ENCODE measurements at places on chromosomes 6 and 20.

GRCh38 chr6:130105996-130106704, 87.8 kb downstream of the L3MBTL3 start:
- H3K36me3 ChIP-seq: no peaks in the 10 kb centered on the region
- no peak overlapping the region for H3K27ac ChIP-seq
- H3K4me1 ChIP-seq: no peaks in the 10 kb centered on the region
- no peaks in the 10 kb centered on the region for H3K27me3 ChIP-seq
- no peak overlapping the region for H3K4me3 ChIP-seq

- no peak overlapping the region for H3K27ac ChIP-seq
- no peak overlapping the region for H3K4me3 ChIP-seq
- DNase-seq: no peak
- H3K27me3 ChIP-seq: no peaks in the 10 kb centered on the region
Observed at GRCh38 chr6:120700001-120700400, 634.3 kb downstream of the TBC1D32 start.

DNA sequence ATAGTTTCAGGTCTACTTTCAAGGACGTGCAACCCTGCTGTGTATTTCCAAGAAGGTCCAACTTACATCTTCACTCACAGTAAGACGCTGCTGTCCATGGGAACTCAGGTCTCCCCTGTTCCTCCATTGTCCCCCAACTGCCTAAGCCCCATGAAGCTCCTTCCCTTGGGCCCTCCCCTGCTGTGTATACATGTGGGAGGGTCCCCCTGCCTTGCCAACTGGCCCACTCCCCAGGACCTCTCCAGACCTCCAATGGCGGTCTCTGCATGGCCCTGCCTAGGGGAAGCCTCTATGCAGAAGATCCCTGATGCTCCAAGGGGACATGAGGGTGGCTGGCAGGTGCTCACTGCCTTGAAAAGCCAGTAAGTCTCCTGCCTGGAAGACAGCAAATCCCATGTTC, 186.7 kb upstream of the CST7 start:
- no peak for DNase-seq
- H3K4me3 ChIP-seq: no peak overlapping the region
- H3K4me1 ChIP-seq: no peaks in the 10 kb centered on the region
- no peaks in the 10 kb centered on the region for H3K36me3 ChIP-seq
- peaks cover 64% of the 10 kb centered on the region for H3K27me3 ChIP-seq

GRCh38 chr6:32047855-32048766, 9.9 kb downstream of the CYP21A2 start:
- peak overlapping the region; percentile 49 for H3K27ac ChIP-seq
- no peaks in the 10 kb centered on the region for H3K36me3 ChIP-seq
- peak; percentile 73 for DNase-seq
- H3K4me1 ChIP-seq: peaks cover 20% of the 10 kb centered on the region
- H3K4me3 ChIP-seq: no peak overlapping the region
- H3K27me3 ChIP-seq: no peaks in the 10 kb centered on the region

DNA sequence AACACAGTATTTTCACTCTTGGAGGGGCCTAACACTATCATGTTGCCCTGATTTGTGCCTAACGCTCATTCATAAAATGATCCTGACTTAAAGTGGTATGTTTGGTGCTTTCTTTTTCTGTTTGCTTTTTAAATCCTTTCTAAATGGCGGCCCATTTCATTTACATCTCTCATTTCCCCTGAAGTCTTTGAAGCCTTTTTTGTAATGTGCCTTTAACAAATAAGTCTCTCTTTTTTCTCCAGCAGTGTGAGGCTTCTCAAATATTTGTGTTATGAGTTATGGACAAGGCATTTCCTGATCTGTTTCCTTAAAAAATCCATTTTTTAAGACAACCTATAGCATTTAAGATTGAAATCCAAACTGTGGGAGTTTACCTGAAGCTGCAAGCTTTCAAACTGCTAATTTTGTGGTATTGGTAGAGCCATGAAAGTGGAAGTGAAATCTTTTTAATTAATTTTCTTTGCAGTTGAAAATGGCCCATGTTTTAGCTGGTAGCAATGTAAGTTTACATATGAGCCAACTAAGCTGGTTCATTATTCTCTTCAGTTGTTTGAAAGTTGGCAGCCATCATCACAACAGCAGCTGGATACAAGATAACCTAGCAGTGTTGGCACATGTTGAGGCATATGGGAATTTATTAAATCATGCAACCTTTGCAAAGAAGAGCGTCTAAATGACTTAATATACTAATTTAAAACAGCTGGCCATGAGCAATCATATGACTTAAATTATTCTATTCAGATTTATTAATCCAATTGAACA, 469.7 kb downstream of the CDKAL1 start:
- peak; percentile 93 for DNase-seq
- H3K4me3 ChIP-seq: peak overlapping the region; percentile 34
- H3K27ac ChIP-seq: peak overlapping the region; percentile 79
- peaks cover 49% of the 10 kb centered on the region for H3K4me1 ChIP-seq

DNA sequence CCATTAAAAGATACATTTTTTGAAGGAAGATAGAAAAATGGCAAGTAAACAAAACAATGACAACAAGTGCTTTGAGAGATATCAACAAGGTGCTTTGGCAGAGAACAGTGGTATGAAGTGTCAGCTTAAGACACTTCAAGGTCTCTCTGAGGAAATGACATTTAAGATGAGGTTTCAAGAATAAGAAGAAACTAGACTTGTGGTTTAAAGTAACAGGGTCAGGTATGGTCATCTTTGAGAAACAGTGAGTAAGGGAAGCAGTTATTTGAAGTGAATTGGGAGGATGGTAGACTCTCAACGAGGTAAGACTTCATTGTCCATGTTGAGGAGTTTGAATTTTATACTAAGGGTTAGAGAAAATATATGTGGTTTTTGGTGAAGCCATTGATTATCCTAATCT, 77.8 kb downstream of the SYCP2L start:
- H3K27me3 ChIP-seq: no peaks in the 10 kb centered on the region
- no peaks in the 10 kb centered on the region for H3K36me3 ChIP-seq
- no peak overlapping the region for H3K27ac ChIP-seq
- DNase-seq: no peak
- H3K4me3 ChIP-seq: no peak overlapping the region

GRCh38 chr20:401682-402495, 6.2 kb upstream of the RBCK1 start:
- H3K27me3 ChIP-seq: no peaks in the 10 kb centered on the region
- DNase-seq: peak; percentile 99
- H3K4me3 ChIP-seq: no peak overlapping the region
- H3K27ac ChIP-seq: peak overlapping the region; percentile 91
- H3K4me1 ChIP-seq: peaks cover 27% of the 10 kb centered on the region
- peaks cover 12% of the 10 kb centered on the region for H3K36me3 ChIP-seq

DNA sequence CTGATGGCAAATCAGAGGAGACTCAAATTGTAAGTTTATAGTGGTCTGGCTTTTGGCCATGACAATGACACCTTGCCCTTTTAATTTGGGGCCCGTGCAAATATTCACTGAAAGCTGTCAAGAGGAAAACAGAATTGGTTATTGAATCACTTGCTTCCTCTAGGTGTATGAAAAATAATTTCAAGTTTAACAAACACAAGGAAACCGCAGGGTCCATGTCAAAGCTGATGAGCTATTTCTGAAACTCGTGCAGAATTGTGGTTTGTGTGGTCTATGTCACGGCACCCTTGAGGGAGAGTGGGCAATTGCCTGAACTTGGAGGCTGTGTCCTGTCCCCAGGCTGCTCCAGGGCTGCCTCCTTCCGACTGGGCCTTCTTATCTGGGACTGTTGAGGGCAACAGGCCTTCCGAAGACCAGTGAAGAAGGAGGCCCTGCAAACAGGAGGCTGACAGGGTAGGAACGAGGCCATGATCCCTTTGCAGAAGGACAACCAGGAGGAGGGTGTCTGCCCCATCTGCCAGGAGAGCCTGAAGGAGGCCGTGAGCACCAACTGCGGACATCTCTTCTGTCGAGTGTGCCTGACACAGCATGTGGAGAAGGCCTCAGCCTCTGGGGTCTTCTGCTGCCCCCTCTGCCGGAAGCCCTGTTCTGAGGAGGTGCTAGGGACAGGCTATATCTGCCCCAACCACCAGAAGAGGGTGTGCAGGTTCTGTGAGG, 788 bp downstream of the TRIM40 start:
- H3K4me1 ChIP-seq: peaks cover 8% of the 10 kb centered on the region
- H3K27me3 ChIP-seq: no peaks in the 10 kb centered on the region
- H3K4me3 ChIP-seq: no peak overlapping the region

GRCh38 chr6:126625019-126625418, 285.1 kb downstream of the CENPW start:
- no peak overlapping the region for H3K4me3 ChIP-seq
- H3K4me1 ChIP-seq: no peaks in the 10 kb centered on the region
- H3K36me3 ChIP-seq: no peaks in the 10 kb centered on the region
- peak; percentile 20 for DNase-seq

- H3K4me3 ChIP-seq: no peak overlapping the region
- peaks cover 6% of the 10 kb centered on the region for H3K4me1 ChIP-seq
- no peak overlapping the region for H3K27ac ChIP-seq
- peak; percentile 33 for DNase-seq
- no peaks in the 10 kb centered on the region for H3K27me3 ChIP-seq
Observed at GRCh38 chr6:23213193-23213592, 643.8 kb downstream of the HDGFL1 start.

GRCh38 chr6:163053667-163054344, 326.0 kb downstream of the PACRG start:
- DNase-seq: no peak
- no peak overlapping the region for H3K4me3 ChIP-seq
- no peaks in the 10 kb centered on the region for H3K36me3 ChIP-seq

GRCh38 chr6:5072440-5072839, 12.7 kb upstream of the PPP1R3G start:
- H3K27me3 ChIP-seq: no peaks in the 10 kb centered on the region

GRCh38 chr6:163354761-163355425, 59.6 kb upstream of the QKI start:
- H3K27ac ChIP-seq: peak overlapping the region; percentile 76
- no peaks in the 10 kb centered on the region for H3K36me3 ChIP-seq
- no peaks in the 10 kb centered on the region for H3K27me3 ChIP-seq
- H3K4me1 ChIP-seq: peaks cover 39% of the 10 kb centered on the region

GRCh38 chr20:4729265-4729664, 7.6 kb downstream of the PRND start:
- H3K27ac ChIP-seq: no peak overlapping the region
- no peak for DNase-seq
- no peaks in the 10 kb centered on the region for H3K36me3 ChIP-seq
- H3K4me3 ChIP-seq: no peak overlapping the region

- no peak overlapping the region for H3K4me3 ChIP-seq
- H3K27ac ChIP-seq: no peak overlapping the region
- no peaks in the 10 kb centered on the region for H3K36me3 ChIP-seq
Observed at GRCh38 chr20:24364482-24364881, 104.9 kb upstream of the SYNDIG1 start.

DNA sequence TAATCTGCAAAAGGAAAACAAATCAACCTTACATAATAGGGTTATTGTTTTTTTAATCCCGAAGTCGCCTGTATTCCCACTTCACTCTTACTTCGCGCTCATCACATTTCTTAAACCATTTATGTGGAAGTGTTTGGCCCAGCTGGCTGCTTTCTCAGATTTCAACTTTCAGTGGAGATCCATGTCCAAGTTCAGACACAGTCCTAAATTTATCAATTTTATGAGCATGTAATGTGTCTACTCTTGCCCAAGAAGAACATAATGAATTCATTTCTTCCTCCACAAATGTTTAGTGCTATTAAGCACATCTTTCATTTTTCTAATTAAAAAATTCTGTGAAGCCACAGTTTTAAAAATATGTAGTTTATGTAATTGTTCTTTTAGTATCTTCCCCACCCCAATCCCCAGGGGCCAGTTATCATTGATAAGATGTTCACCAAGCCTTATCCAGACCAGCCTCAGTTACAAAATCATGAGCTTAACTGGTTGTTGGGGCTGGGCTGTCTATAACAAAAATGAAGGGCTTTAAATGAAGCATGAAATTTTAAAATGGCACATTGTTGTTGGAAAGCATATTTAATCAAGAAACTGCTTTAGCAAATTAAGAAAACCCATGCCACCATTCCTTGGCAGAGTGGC, 151.7 kb downstream of the UST start:
- H3K4me1 ChIP-seq: no peaks in the 10 kb centered on the region
- no peak overlapping the region for H3K4me3 ChIP-seq
- no peaks in the 10 kb centered on the region for H3K36me3 ChIP-seq
- no peaks in the 10 kb centered on the region for H3K27me3 ChIP-seq
- no peak for DNase-seq

- no peak overlapping the region for H3K27ac ChIP-seq
- H3K4me3 ChIP-seq: no peak overlapping the region
- no peaks in the 10 kb centered on the region for H3K36me3 ChIP-seq
Observed at GRCh38 chr20:43755851-43756250, 29.0 kb upstream of the GTSF1L start.

GRCh38 chr6:16045238-16045637, 83.6 kb upstream of the MYLIP start:
- H3K27me3 ChIP-seq: peaks cover 38% of the 10 kb centered on the region
- no peak overlapping the region for H3K4me3 ChIP-seq
- no peak for DNase-seq
- no peaks in the 10 kb centered on the region for H3K36me3 ChIP-seq
- no peaks in the 10 kb centered on the region for H3K4me1 ChIP-seq

- no peaks in the 10 kb centered on the region for H3K27me3 ChIP-seq
- DNase-seq: peak; percentile 63
- no peak overlapping the region for H3K4me3 ChIP-seq
- peaks cover 72% of the 10 kb centered on the region for H3K4me1 ChIP-seq
- H3K27ac ChIP-seq: peak overlapping the region; percentile 43
- no peaks in the 10 kb centered on the region for H3K36me3 ChIP-seq
Observed at GRCh38 chr6:47061309-47062300, 19.5 kb upstream of the ADGRF1 start.

GRCh38 chr20:53253668-53254067, 281.5 kb downstream of the TSHZ2 start:
- H3K36me3 ChIP-seq: no peaks in the 10 kb centered on the region
- no peak for DNase-seq
- H3K27me3 ChIP-seq: peaks cover 98% of the 10 kb centered on the region
- H3K27ac ChIP-seq: no peak overlapping the region
- no peaks in the 10 kb centered on the region for H3K4me1 ChIP-seq

GRCh38 chr6:33988121-33989015, 157.5 kb downstream of the GRM4 start:
- no peak overlapping the region for H3K4me3 ChIP-seq
- H3K4me1 ChIP-seq: peaks cover 8% of the 10 kb centered on the region
- peaks cover 9% of the 10 kb centered on the region for H3K27me3 ChIP-seq

DNA sequence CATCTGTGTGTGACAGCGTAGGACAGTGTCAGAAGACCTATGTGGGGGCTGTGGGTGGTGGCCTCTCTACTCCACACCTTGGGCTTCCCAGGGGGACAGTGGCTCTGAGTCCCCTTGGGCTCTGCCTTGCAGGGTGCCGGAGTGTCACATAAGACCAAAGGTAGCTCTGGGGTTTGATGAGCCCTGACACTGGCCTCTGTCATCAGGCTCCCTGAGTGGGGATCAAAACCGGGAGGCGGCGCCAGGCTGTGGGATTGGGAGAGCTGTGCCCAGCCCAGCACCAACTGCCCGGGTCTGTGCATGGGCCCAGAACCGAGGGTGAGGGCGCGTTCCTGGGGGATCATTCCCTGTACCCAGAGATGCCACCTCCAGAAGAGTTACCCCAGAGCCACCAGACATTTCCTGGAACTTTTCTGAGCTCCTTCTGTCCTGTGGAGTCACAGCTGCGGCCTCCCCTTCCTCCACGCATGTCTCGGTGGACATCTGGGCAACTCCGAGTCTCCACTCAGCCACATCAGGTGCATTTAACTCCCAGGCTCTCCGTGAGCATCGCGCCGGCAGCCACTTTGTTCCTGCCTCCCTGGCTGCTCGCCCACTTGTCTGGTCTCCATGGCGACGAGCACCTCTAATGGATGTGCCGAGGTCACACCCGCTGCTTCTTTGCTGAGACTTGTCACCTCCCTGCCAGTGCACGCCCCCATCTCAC, 94.7 kb downstream of the TMEM242 start:
- no peak overlapping the region for H3K27ac ChIP-seq
- no peaks in the 10 kb centered on the region for H3K27me3 ChIP-seq
- no peaks in the 10 kb centered on the region for H3K4me1 ChIP-seq

Data from PC-3 (cell line).